ENCODE measurements at places on chromosomes 6 and 20. TPM values are rescaled to one million over a fixed set of nuclear protein-coding genes. Genes with fewer than 3 reads are reported as not detected.

PDYN gene
- not detected for total RNA-seq

SLC24A3 gene
- total RNA-seq = under 0.01 TPM

DNA sequence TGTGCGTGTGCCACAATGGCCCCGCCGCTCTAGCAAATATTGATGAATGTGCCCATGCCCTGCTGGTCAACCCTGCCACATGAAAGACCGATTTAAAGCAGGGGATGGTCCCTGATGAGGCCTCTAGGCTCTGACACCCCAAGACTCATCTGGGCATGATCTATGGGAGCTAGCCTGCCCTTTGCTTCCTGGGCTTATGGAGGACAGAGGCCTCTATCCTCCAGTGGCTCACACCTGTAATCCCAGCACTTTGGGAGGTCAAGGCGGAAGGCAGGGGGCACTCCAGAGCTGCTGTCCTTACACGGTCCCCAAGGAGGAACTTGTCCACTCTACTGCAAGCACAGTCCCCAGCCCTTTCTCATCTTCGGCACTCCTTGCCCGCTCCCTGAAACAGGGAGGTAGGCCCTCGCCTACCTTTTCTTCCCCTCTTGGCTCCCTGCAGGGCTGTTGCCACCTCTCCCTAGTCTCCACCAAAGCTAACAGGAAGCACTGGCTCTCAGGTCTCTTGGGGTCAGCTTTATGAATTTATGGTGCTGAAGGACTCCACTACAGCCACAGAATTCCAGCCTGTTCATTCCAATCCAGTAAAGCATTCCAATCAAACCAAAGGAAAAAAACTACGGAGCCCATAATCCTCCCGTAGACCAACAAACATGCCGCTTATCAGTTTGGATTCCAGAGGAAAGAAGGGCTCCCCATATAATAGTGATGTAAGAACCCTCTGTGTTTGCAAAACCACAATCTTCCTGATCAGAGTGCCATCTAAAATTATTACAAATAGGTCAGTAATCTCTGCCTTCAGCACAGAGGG, 48.7 kb upstream of the FOXQ1 start:
- no peak for DNase-seq

TREML2 gene
- total RNA-seq = not detected

GRCh38 chr20:23320317-23320716, 30.3 kb upstream of the NXT1 start:
- peak; percentile 23 for DNase-seq

DNA sequence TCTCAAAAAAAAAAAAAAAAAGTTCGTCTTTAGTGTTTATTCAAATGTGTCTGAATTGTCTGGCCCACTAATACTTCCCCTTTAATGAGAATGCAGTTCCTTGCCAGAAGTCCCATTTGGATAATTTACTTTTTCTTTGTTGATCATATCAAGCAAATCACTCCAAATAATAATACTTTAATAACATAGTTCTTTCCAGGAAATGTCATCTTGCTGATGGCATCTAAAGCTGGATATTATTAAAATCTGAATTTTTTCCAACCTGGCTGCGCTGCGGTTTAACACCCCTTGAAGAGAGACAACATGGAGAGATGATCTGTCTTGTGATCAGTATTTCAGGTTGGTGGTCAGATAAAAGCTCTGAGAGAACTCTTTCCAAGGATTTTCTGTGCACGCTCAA, 111.2 kb upstream of the CNKSR3 start:
- DNase-seq = no peak

DNA sequence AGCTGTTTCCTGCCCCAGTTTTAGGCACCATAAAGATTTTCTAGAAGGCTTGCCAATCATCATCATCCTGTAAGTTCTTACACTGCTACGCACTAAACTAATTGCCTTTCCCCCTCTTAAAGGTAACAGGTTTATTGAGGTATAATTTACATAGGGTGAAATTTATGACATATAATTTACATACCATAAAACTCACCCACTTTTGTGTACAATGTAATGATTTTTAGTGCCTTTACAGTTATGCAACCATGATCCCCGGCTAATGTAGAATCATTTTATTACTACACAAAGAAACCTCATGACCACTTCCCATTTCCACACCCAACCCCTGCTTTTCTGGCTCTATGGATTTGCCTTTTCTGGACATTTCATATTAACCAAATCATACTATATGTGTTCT, 21.1 kb downstream of the GCNT2 start:
- DNase-seq = no peak

- no peak for DNase-seq
Observed at GRCh38 chr20:19615629-19616028, 142.4 kb upstream of the RIN2 start.

RWDD2A gene
- total RNA-seq = 1.8 TPM

RAET1G gene
- 0.20 TPM for total RNA-seq

C2 gene
- total RNA-seq = under 0.01 TPM
